ENCODE measurements at places on chromosomes 7 and 10. TPM values are rescaled to one million over a fixed set of nuclear protein-coding genes. Genes with fewer than 3 reads are reported as not detected.
A peak's percentile ranks its signal among the peaks of the same experiment; 100 is the strongest.

Gene HPSE2
- 2.2 TPM for total RNA-seq

DNA sequence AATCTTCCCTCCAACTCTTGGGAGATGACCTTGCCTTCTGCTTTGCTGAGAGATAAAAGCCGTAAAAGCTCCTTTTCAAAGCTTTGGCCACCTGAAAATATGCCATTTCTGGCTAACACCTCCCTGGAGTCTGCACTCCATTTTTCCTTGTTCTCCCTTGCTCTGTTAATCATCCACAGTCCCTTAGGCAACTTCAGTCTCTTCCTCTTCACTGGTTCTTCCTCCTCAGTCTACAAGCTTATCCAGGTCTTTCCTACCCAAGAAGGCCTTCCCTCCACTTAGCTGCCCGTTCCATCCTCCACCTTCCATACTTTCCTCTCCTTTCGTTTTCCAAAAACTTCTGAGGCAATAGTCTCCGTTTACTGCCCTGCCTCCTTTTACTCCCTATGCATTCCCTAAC lies 30.5 kb downstream of the PAX2 start:
- H3K27ac ChIP-seq = no peak overlapping the region
- no peak for DNase-seq
- peaks cover 86% of the 10 kb centered on the region for H3K27me3 ChIP-seq
- no peaks in the 10 kb centered on the region for H3K36me3 ChIP-seq
- H3K4me1 ChIP-seq = no peaks in the 10 kb centered on the region

Gene ANLN
- total RNA-seq = 0.37 TPM

GRCh38 chr7:74006032-74006431 lies 21.9 kb upstream of the ELN start:
- no peak overlapping the region for H3K4me3 ChIP-seq
- no peaks in the 10 kb centered on the region for H3K27me3 ChIP-seq
- no peak for DNase-seq
- no peaks in the 10 kb centered on the region for H3K36me3 ChIP-seq
- H3K4me1 ChIP-seq = peaks cover 18% of the 10 kb centered on the region

- H3K36me3 ChIP-seq = no peaks in the 10 kb centered on the region
- peak overlapping the region; percentile 74 for H3K27ac ChIP-seq
- H3K4me1 ChIP-seq = peaks cover 25% of the 10 kb centered on the region
- DNase-seq = no peak
Measured at GRCh38 chr10:17758200-17758599, 6.2 kb downstream of the TMEM236 start.

GRCh38 chr7:3246651-3247050 lies 54.4 kb upstream of the SDK1 start:
- no peak overlapping the region for H3K27ac ChIP-seq
- no peaks in the 10 kb centered on the region for H3K36me3 ChIP-seq

DNA sequence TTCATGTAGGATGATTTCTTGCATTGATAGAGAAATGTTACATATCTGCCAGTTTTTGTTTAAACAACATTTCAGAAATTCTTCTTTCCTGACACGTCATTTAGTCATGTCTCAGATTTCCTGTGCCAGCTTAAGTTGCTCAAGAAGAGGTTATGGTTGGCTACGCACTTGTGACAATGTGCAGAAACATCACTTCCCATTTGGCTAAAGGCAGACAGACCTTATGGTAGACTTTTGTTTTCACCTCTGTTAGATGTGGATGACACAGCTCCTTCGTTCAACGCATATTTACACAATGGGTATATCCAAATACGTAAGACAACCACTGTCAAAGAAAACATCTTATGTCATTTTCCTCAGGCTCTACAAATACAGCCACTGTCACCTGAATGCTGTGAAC lies 125.8 kb downstream of the DOCK4 start:
- H3K4me1 ChIP-seq = peaks cover 3% of the 10 kb centered on the region
- no peak for DNase-seq
- H3K4me3 ChIP-seq = no peak overlapping the region
- no peaks in the 10 kb centered on the region for H3K27me3 ChIP-seq

DNA sequence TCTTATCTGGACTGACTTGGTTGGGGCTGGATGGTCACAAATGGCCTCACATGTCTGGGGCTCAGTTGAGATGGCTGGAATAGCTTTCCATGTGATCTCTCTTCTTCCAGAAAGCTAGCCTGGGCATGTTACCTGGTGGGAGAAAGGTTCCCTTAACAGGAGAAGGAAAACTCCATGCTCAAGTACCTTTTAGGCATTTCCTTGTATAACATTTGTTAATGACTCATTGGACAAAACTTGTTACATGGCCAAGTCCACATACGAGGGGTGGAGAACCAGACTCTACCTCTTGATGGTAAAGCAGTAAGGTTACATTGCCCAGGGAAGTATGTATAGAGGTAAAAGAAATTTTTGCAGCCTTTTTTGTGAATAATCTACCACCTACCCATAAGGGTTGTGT lies 826.4 kb downstream of the LRMDA start:
- no peak for DNase-seq
- no peaks in the 10 kb centered on the region for H3K4me1 ChIP-seq
- H3K36me3 ChIP-seq = no peaks in the 10 kb centered on the region
- no peaks in the 10 kb centered on the region for H3K27me3 ChIP-seq
- H3K27ac ChIP-seq = no peak overlapping the region

DNA sequence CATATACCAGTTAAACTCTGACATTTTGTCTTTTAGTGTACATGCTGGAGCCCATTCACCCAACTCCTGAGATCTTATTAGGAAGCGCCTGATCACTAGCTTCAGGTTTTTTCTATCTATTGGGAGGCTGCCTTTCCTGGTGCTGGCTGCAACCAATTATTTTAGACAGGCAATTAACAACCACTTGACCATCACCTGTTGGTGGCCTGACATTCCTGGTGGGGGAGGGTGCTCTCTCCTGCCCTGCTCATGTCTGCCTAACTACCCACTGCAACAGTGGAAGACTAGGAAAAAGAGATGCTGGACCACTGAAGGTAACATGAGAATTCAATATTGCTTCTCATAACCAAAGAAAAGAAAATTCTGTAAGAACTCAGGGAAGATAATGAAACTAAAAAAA lies 190.3 kb upstream of the GRM3 start:
- no peak overlapping the region for H3K27ac ChIP-seq
- no peak for DNase-seq
- no peak overlapping the region for H3K4me3 ChIP-seq
- H3K36me3 ChIP-seq = no peaks in the 10 kb centered on the region
- H3K27me3 ChIP-seq = no peaks in the 10 kb centered on the region

Gene SPDYE16
- not detected for total RNA-seq

Gene LRRN3
- total RNA-seq = 0.32 TPM

- H3K4me3 ChIP-seq = no peak overlapping the region
- DNase-seq = no peak
- H3K36me3 ChIP-seq = no peaks in the 10 kb centered on the region
- H3K27ac ChIP-seq = no peak overlapping the region
- H3K27me3 ChIP-seq = peaks cover 27% of the 10 kb centered on the region
- H3K4me1 ChIP-seq = no peaks in the 10 kb centered on the region
Measured at GRCh38 chr7:101625031-101625791, 3.9 kb downstream of the MYL10 start.

GRCh38 chr10:70162892-70163201 lies 7.5 kb downstream of the SAR1A start:
- H3K27me3 ChIP-seq = no peaks in the 10 kb centered on the region
- H3K36me3 ChIP-seq = peaks cover 21% of the 10 kb centered on the region
- H3K4me3 ChIP-seq = no peak overlapping the region
- H3K4me1 ChIP-seq = peaks cover 9% of the 10 kb centered on the region
- H3K27ac ChIP-seq = no peak overlapping the region

Gene NODAL
- total RNA-seq = not detected

GRCh38 chr7:34327681-34328080 lies 330.3 kb upstream of the NPSR1 start:
- no peaks in the 10 kb centered on the region for H3K27me3 ChIP-seq
- no peaks in the 10 kb centered on the region for H3K4me1 ChIP-seq
- no peaks in the 10 kb centered on the region for H3K36me3 ChIP-seq

Gene FZD1
- total RNA-seq = 8.0 TPM

- DNase-seq = no peak
- no peaks in the 10 kb centered on the region for H3K27me3 ChIP-seq
- no peaks in the 10 kb centered on the region for H3K36me3 ChIP-seq
Measured at GRCh38 chr7:25303281-25304181, 75.2 kb upstream of the NPVF start.

DNA sequence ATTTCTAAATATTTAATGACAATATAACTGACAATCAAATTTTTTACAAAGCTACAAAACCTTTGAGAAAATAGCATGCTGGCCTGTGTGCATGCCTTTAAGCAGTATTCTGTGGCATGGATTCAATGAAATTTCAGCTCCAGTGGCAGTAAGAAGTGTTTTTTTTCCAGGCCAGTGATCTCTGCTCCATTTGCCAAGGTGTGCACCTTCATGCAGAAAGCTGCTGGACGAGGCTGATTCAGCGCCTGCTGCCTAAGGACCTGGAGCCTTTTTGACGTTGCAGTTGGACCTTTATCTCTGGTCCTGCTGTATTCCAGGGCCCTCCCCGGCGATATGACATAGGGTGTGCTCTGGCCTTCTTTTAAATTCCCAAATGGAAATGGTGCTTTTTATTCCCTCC lies 26.6 kb downstream of the VWC2 start:
- H3K4me3 ChIP-seq = no peak overlapping the region
- no peaks in the 10 kb centered on the region for H3K36me3 ChIP-seq
- DNase-seq = no peak
- H3K27ac ChIP-seq = no peak overlapping the region
- no peaks in the 10 kb centered on the region for H3K27me3 ChIP-seq
- no peaks in the 10 kb centered on the region for H3K4me1 ChIP-seq

- no peaks in the 10 kb centered on the region for H3K27me3 ChIP-seq
- no peak for DNase-seq
- no peak overlapping the region for H3K4me3 ChIP-seq
- H3K27ac ChIP-seq = no peak overlapping the region
- H3K4me1 ChIP-seq = no peaks in the 10 kb centered on the region
- no peaks in the 10 kb centered on the region for H3K36me3 ChIP-seq
Measured at GRCh38 chr7:32169228-32169627, 99.0 kb upstream of the PDE1C start.

Gene MORN4
- total RNA-seq = 1.8 TPM

DNA sequence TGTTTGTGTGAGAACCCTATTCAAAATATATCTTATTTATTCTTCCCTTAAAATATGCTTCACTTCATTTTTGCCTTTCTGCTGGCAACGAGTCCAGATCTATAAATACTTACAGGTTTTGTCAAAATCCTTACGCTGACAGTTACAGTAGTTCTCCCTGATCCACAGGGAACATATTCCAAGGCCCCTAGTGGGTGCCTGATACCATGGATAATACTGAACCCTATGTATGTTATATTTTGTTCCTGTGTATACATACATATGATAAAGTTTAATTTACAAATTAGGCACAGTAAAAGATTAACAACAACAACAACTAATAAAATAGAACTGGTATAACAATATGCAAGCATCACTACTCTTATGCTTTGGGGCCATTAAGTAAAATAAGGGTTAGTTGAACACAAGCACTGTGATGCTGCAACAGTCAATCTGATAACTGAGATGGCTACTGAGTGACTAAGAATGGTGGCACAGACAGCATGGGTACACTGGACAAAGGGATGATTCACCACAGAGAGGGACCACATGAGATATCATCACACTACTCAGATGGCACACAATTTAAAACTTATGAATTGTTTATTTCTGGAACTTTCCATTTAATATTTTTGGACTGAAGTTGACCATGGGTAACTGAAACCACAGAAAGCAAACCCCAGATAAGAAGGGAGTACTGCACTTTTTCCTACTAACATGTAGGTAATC lies 29.4 kb upstream of the PCGF5 start:
- peaks cover 9% of the 10 kb centered on the region for H3K4me1 ChIP-seq
- no peak for DNase-seq
- H3K4me3 ChIP-seq = no peak overlapping the region
- no peak overlapping the region for H3K27ac ChIP-seq
- H3K36me3 ChIP-seq = no peaks in the 10 kb centered on the region

Gene ADK
- total RNA-seq = 6.8 TPM

GRCh38 chr10:117137031-117137910 lies 799 bp downstream of the VAX1 start:
- no peak overlapping the region for H3K27ac ChIP-seq
- H3K36me3 ChIP-seq = no peaks in the 10 kb centered on the region
- DNase-seq = no peak
- H3K4me1 ChIP-seq = peaks cover 37% of the 10 kb centered on the region
- H3K4me3 ChIP-seq = no peak overlapping the region

DNA sequence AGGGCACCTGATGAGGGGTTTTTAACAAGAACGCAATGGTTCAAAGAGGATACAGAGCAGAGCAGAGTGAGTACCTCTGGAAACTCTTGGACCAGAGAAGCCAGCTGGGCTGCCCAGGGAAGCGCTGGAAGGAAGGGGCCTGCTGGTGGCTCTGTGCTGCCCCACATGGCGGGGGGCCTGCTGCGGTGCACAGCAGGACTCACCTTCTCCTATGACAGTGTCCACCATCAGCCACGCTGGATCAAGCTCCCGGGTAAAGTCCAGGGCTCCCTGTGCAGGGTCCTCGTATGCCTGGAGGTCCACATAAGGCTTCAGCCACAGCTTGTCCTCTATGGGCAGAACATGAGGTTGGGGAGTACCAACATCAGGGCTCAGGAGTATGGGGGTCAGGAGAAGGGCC lies 12.5 kb downstream of the EPHA1 start:
- DNase-seq = no peak
- no peaks in the 10 kb centered on the region for H3K36me3 ChIP-seq
- H3K4me3 ChIP-seq = no peak overlapping the region
- no peak overlapping the region for H3K27ac ChIP-seq

Gene ZNF655
- 304 TPM for total RNA-seq

- H3K4me1 ChIP-seq = peaks cover 18% of the 10 kb centered on the region
- DNase-seq = no peak
- no peaks in the 10 kb centered on the region for H3K27me3 ChIP-seq
Measured at GRCh38 chr10:68135362-68135761, 26.1 kb downstream of the MYPN start.

Measured in transverse colon (tissue), 4 donors.